ENCODE measurements at places on chromosomes 6 and 20.

GRCh38 chr20:24764794-24765202, 184.3 kb upstream of the CST7 start:
- no peak for DNase-seq

DNA sequence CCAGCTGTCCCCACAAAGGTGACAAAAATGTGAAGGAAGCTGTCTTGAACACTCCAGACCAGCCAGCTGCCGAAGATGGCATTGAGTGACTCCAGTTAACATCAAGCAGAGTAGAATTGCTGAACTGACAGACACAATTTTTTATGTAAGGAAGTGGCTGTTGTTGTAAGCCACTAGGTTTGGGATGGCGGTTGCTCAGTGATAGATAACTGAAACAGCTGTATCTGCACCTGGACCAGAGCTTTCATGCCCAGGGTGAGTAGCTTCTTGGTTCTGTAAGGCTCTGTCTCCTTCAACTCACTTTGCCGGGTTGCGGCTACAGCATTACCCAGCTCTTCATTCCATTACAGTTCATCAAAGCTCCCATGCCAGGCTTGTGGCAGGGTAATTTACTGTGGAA, 49.7 kb upstream of the DDR1 start:
- no peak for DNase-seq

- no peak for DNase-seq
These were observed 40.9 kb upstream of the LYRM2 start for GRCh38 chr6:89679215-89680120.

DNA sequence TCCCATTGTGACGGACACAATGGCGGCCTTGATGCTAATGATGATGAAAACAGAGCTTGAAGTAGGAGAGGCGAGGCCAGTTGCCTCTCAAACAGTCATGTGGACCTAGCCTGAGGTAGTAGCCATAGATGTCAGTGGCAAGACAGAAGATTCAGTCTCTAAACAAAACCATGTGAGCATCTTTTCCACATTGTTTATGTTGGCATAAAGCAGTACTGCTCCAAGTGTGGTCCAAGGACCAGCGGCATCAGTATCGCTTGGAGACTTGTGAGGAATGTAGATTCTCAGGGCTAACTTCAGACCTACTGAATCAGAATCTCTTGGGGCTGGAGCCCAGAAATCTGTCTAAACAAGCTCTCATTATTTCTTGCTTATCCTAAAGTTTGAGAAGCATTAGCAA, 312.8 kb upstream of the JAG1 start:
- no peak for DNase-seq

DNA sequence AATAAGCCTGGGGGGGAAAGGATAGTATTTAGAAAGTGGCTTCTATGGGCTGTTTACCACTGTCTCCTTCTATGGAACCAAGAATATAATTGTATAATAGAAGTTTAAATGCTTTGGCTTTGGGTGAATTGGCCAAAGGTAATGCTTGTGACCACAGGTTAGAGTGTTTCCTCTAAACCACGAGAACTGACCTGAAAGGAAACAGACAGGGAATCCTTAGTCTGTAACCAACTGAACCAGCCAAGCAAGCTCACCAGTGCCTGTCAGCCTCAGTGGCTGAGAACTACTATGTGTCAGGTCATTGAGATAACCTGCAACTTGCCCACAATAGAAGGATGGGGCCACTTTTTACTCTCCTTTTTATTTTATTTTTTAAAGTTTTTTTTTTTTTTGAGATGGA, 47.9 kb upstream of the TXNDC5 start:
- no peak for DNase-seq

GRCh38 chr6:93787841-93788240, 368.5 kb upstream of the EPHA7 start:
- no peak for DNase-seq

- no peak for DNase-seq
These were observed 185.9 kb downstream of the UST start for GRCh38 chr6:148932731-148933130.

DNA sequence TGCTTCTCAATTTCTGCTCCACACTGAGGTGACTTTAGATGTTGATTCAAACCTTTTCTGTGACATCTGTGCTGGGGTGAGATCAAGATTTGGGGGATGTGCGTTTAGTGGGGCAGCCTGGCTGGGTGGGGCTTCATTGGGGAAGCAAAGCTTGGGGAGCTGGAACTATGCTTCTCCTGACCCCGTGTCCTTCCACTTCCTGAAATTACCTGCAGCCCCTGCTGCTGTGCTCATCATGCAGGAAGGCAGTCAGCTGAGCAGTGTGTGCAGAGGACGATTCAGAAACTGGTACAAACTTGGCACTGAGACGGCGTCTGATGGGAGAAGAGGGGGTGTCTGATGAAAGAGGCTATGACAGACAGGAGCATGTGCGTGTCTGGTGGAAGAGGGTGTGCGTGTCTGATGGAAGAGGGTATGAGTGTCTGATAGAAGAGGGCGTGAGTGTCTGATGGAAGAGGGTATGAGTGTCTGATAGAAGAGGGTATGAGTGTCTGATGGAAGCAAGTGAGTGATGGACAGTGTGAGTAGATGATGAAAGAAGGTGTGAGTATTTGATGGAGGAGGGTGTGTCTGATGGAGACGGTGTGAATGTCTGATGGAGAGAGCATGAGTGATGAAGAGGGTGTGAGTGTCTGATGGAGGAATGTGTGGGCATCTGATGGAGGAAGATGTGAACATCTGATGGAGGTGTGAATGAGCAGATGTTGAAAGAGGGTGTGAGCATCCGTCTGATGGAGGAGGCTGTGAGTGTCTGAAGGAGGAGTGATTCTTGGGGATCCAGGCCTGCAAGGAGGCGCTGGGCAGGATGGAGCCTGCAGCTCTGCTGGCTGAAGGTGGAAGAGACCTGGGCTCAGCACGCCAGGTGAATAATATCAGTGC, 103.4 kb downstream of the SYCP2 start:
- DNase-seq = no peak

GRCh38 chr6:113876695-113877094, 19.6 kb downstream of the MARCKS start:
- no peak for DNase-seq

DNA sequence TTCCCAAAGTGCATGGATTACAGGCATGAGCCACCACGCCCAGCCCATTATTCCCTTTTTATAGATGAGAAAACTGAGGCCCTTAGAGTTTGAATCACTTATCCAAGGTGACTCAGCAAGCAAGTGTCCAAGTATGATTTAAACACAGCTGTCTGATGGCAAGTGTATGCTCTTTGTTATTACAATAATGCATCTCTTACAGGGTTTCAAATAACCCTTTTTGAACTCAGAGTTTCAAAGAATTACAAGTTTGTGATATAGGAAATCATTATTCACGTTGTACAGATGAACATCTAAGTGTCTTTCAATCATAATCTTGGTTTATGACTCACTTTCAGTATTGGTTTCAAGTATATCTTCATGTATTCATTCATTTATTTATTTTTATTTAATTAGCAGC, 63.0 kb downstream of the CD83 start:
- DNase-seq = no peak

DNA sequence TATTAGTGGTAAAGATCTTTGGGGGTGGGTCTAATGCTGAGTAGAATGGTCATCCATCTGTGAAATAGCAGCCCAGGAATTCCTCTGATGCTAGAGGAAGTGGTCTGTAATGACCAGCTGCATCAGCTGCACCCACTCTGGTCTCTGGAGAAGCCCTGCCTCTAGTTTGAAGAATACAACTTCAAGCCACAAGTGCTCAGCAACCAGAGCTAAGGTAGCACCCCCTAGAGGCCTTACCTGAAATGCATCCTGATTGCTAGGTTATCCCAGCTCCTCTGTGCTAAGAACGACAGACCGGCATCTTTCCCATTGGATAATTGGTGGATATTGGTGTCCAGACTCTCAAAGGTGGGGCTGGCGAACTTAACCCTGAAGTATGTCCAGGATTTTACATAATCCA, 58.2 kb downstream of the DNAH8 start:
- DNase-seq = no peak

- DNase-seq = no peak
These were observed 16.4 kb downstream of the BMP6 start for GRCh38 chr6:7742223-7742785.

- DNase-seq = no peak
These were observed 203.3 kb upstream of the TAB2 start for GRCh38 chr6:149114167-149114566.

DNA sequence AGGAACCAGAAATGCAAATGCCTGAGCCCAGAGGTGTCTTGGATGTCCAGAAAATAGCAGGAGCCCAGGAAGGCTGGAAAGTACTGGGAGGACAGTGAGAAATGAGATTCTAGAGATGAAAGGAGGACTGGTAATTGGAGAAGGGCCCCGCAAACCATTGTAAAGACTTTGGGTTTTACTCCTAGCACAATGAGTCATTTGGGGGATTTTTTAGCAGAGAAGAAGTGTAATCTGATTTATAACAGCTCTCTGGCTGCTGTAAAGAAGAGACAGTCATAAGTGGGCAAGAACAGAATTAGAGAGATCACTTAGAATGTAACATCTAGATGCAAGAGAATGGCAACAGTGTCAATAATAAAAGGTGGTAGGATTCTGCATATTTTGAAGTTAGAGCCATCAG, 40.2 kb downstream of the SLC35F1 start:
- no peak for DNase-seq

DNA sequence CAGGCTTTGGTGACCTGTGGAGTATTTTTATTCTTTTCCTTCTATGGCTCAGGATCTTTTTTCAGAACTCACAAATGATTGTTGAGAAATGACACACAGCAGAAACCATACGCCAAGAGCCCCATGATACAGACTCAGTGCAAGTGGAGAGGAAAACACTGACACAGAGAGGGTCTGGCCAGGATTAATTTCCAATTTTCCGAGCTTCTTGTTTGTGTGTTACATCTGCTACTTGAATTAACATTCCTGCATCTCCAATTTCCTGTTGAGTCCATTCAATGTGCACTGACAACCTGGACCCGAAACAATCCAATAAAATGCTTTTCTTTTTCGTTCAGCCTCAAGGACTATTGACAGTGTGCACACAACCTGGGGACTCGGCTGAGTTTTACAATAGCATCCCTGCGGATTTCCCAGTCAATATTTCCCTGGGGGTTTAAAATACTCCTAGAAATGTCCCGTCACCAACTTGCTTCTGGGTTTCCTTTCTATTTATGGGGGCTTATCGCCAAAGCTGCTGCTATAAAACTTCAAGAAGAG, 4.9 kb upstream of the MLN start:
- no peak for DNase-seq

GRCh38 chr6:15378866-15379265, 133.0 kb downstream of the JARID2 start:
- no peak for DNase-seq

- peak; percentile 47 for DNase-seq
These were observed 7.6 kb upstream of the BMP5 start for GRCh38 chr6:55882718-55883569.

DNA sequence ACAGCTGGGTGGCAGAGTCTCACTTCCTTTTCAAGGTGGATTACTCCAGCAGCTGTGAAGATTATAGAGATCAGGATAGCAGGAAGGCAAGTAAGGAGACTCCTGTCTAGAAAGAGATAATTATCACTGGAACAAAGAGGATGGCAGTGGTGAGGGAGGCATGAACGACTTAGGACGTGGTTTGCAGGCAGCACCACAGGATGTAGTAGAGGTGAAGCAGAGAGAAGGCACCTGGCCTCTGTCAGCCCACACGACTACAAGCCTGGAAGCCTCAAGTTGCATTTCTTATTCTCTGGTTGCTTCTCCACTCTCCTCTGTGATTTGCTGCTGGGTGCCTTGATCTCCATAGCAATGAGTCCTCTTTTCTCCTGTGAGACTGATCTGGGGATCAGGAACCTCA, 62.7 kb downstream of the TSHZ2 start:
- no peak for DNase-seq

GRCh38 chr20:11445161-11445560, 472.5 kb upstream of the BTBD3 start:
- DNase-seq = no peak

GRCh38 chr20:57346477-57346876, 4.6 kb upstream of the RAE1 start:
- peak; percentile 46 for DNase-seq

DNA sequence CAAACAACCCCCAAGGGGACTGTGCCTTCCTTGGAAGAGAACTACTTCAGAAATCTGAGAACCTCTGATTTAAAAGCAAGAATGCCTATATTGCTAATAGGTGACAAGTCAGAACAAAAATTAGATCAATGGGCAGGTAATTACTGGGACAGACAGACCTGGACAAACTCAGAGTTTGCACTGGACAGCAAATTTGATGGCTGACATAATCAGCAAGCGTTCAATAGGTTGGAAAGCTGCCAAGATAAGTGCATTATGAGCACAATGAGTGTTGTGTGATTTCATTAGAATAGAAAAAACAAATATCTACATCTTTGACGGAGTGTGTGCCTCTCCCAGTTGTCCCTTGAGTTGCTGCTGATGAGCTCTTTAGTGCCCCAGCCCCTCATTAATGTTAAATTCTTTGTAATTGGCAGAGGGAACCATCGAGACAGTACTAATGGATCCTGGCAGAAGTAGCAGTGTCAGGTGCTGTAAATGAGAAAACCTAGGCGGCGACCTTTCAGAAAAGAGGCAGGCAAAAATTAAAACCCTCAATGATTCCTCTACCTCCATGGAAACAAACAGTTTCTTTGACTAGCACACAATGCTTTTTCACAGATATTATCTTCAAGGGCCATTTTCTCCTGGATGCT, 116.5 kb upstream of the COL21A1 start:
- no peak for DNase-seq

GRCh38 chr6:37324131-37325033, 29.4 kb upstream of the RNF8 start:
- DNase-seq = peak; percentile 62

- DNase-seq = no peak
These were observed 97.0 kb downstream of the FOXF2 start for GRCh38 chr6:1486387-1486786.

- DNase-seq = no peak
These were observed 108.9 kb upstream of the KCNG1 start for GRCh38 chr20:51131811-51132210.

DNA sequence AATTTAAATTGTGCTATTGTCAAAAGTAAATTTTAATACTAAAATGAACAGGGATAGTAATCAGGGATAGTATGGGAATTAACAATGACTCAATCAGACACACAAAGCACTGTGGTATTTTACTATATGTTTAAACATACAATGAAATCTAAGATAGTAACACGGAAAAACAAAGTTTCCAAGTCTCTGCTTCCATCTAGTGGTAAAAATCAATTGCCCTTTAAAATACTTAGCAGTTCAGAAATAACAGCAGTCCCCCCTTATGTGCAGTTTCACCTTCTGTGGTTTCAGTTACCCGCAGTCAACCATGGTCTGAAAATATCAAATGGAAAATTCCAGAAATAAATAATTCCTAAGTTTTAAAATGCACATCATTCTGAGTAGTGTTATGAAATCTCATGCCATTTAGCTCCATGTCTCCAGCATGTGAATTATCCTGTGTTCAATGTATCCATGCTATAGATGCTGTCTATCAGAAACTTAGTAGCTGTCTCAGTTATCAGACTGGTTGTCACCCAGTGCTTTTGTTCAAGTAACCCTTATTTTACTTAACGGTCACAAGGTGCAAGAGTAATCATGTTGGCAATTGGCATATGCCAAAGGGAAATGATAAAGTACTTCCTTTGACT, 58.5 kb downstream of the AHI1 start:
- DNase-seq = no peak

Measured in HS-27A (cell line).